ENCODE measurements at places on chromosomes 4 and X.

DNA sequence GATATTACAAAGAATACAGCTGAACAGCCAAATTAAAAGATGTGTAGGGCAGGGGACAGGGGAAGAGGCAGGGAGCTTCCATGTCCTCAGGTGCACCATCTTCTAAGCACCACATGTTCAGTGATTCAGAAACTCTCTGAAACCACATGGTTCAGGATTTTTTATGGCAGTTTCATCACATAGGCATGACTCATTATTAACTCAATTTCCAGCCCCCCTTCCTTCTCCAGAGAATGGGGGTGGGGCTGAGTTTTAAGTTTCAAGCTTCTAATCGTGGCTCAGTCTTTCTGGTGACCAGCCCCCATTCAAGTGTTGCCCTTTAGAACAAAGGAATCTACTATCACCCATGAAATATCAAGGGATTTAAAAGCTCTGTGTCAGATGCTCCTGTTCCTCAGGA lies 317.8 kb upstream of the GALNT7 start:
- DNase-seq = no peak

GRCh38 chr4:101762534-101762933 lies 28.0 kb upstream of the BANK1 start:
- no peak for DNase-seq

- DNase-seq = no peak
Measured at GRCh38 chrX:2931612-2932011, 2.5 kb upstream of the ARSD start.

- DNase-seq = no peak
Measured at GRCh38 chr4:165656399-165656798, 216.6 kb upstream of the TLL1 start.

DNA sequence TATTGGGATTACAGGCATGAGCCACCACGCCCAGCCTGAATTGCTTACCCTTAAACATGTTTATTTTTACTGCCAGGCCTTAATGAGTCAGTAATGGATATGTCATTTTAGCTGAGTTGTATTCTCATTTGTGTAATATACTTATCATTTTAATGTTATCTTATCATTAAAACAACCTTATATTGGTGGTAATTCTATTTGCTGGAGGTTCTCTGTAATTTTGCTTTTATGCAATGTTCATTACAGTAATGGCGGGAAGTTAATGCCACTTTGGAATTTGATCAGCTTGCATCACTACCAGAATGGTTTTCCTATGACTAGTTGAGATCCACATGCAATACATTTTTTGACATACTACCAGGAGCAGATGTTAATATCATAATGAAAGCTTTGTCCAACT lies 6.3 kb upstream of the PGAM4 start:
- no peak for DNase-seq

DNA sequence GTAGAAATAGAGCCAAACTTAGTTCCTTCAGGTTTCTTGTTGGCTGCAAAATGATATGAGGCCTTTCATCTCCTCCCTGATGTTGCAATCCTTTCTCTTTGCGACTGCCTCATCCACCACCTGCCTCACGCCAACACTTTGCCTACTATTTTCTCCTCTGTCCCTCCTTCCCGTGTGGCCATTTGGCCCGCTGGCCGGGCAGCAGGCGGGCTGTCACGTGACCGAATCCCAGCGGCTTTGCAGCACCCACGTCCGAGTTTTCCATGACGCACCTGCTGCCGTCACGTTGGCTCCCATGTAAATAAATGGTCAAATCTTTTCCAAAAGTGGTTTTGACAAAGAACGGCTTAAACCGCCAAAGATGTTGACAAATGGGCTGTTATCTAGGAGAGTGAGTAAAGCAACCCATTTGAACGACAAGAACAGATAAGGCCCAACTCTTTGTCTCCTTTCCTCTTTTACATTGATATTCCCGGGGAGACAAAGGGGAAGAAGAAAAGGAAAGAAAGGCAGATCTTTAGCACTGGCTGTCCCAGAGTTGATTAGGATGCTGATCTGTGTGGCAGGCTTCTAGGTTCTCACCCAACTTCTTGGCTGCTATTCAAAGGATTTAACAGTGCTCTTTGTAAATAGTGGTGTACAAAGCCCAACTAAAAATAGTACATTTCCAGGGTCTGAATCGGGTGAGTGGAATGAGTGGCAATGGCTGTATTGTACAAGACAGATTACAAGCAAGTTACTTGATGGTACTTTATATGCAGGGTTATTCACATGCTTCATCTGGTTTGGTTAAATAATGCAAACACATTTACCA lies 174.2 kb upstream of the JADE1 start:
- DNase-seq = peak; percentile 43

DNA sequence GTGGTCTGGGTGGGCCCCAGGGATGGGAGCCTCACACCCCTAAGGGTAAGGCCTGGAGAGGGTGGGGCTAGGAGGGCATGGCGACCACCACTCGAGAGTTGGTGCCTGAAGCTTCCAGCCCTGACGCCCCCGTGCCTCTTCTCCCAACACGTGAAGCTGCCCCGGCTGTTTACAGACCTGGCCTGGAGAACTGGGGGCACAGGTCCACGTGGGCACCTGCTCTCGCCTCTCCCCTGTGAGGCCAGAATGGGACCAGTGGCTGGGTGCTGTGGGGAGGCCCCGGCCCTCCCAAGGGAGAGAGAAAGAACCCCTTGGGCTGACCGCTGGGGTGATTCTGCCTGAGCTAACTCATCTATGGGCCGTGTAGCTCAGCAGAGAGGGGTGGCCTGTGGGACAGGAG lies 15.5 kb downstream of the NAT8L start:
- DNase-seq = no peak

DNA sequence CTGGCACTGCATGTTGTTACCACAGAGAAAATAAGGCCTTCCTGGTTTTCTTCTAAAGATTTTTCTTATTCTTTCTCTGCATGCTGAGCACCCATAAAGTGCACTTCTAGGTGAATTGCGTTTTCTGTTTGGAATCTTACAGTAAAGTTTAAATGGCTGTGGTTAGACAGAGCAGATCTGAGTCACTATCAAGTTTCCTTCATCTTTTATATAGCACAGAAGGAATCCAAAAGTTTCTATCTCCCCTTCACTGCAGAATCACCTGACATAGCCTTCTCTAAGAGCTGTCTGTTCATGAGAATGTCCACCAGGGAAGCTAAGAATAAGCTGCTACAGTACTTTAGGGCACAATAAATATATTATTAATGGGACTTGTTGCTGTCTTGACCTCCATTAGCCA lies 455.5 kb upstream of the FAM241A start:
- DNase-seq = no peak

GRCh38 chr4:123833171-123833643 lies 436.6 kb downstream of the SPRY1 start:
- DNase-seq = no peak

GRCh38 chrX:129318375-129318774 lies 204.9 kb downstream of the SMARCA1 start:
- DNase-seq = no peak

DNA sequence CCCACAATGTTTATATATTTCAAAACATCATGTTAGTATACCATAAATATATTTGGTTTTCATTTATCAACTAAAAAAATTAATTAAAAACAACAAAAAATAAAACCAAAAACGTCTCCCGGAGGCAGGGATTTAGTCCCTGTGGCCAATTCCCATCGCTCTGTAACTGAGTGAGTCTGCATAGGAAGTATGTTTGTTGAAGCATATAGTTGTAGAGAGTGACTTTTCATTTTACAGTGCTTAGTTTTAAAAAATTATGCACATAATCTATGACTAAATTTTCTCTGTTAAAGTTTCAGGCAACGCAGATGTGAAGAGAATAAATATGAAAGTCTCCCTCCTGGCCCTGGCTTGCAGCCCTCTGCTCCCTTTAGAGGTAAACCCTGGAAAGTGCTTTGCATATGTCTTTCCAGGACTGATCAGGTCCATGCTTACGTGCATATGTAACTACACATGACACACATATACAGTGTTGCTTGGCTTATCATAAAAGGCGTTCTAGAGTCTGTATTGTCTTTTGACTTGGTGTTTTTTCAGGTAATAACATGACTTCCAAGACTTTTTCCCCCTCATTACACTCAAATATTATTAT lies 63.4 kb upstream of the SORBS2 start:
- DNase-seq = no peak

- DNase-seq = no peak
Measured at GRCh38 chr4:85368240-85368639, 106.7 kb upstream of the ARHGAP24 start.

DNA sequence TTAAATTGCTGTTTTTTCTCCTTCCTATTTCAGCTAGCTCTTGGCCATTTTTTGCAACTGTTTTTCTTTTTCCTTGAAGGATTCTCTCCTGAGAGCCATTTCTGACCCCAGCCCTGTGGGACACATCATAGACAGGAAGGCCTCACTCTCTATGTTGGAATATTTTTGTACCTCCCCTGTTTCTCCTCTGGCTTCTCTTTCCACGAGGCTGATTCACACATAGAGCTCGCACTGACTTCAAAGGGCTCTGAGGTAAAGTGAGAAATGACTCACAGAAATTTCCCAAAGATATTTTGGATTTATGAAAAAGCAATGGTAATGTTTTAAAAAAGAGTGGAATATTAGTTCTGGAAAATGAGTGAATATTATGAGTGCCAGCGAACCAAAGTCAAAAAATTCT lies 181.7 kb upstream of the IGFBP7 start:
- no peak for DNase-seq

DNA sequence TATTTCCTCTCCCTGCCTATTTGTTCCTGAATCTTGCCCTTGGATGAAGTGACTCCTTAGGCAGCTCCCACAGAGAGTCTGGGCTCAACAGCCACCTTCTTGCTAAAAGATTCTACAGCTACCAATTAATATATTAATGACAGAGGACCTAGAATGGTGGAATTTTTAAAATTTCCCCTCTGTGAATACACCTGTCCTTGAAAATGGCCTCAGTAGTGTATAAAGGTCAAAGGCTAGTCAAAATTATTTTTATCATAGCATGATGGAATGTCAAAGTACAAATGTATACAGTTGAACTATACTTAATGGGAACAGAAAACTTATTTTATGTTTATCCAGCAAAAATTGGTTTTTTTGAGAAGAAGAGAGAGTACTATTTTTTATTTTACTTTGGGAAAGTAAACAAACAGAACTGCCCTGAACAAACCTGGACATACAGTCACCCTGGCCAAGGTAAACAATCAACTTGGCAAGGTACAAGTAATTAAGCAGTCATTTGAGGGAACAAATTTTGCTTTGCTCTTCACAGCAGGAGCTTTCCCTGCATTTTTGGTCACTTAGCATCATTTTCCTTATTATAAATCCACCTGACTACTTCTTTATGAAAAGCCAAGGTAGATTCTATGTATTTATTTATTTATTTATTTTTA lies 250.8 kb downstream of the INPP4B start:
- DNase-seq = no peak

DNA sequence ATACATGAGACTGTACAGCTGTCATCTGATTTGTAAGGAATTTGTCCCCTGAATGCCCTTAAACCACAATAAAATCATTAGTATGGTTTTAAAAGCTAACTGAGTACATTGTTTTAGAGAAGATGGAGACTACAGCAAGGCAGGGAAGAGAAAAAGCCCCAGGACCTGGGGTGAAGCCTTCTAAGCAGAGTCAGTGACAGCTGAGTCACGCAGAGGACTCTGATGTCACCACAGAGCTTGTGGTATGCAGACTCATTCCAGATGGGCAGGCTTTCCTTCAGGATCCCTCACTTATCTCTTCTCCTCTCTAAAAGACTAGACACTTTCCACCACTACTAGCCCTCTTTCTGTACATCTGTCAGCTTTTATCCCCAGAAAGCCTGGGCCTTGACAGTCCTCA lies 97.1 kb upstream of the ATOH1 start:
- DNase-seq = no peak

GRCh38 chrX:147899379-147900114 lies 12.2 kb upstream of the FMR1 start:
- no peak for DNase-seq

- DNase-seq = no peak
Measured at GRCh38 chr4:65242156-65242846, 428.0 kb downstream of the EPHA5 start.

- DNase-seq = no peak
Measured at GRCh38 chr4:1323280-1323634, 23.8 kb upstream of the UVSSA start.

DNA sequence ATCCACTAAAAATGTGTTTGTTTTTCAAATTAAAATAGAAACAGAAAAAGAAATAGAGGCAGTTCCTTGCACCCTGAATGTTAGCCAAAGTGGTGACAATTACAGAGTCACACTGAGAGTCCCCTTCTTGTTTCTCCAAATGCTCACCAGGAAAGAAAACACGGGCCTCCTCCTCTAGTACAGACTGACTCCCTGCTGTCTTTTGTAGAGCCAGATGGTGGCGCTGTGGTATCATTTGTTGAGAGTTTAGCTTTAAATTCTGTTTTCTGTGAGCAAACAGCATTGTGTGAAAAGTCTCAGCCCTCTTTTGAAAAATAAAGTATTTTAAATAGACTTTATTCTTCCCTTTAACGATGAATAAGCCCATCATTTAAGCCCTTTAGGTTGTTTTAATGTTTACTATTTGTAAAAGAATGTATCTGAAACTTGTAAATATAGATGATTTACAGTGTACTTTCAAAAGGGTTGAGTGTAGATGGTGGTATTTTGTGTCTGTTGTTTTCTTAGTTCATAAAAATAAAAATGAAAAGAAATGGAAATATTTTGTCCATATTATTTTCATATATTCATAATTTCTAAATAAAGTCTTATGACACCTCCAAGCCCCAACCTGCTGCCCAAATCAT lies 36.9 kb upstream of the ATOH1 start:
- DNase-seq = peak; percentile 62

GRCh38 chr4:86256086-86256485 lies 103.8 kb downstream of the MAPK10 start:
- DNase-seq = no peak

DNA sequence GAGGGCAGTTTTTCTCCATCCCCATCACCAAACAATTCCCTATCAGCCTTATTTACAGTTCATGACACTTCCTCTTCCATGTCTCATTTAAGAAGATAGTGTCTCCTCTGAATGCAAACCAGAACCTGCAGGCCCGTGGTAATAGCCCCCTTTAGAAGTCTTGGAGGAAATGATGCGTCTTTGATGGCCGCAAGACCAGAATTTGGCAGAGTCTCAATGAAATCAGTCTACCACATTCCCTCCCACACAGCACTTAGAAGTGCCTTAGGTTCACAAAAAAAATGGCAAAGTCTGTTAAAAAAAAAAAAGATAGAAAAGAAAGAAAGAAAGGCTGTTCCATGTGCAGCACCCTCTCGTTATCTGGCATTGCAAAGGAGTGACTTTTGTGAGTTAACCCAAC lies 2.1 kb upstream of the KDR start:
- no peak for DNase-seq

Measured in liver (tissue), 10 donors.